Neural crest cell (in vitro differentiated cells): ENCODE measurements at places on chromosomes 4 and X. TPM values are rescaled to one million over a fixed set of nuclear protein-coding genes. Genes with fewer than 3 reads are reported as not detected.

DNA sequence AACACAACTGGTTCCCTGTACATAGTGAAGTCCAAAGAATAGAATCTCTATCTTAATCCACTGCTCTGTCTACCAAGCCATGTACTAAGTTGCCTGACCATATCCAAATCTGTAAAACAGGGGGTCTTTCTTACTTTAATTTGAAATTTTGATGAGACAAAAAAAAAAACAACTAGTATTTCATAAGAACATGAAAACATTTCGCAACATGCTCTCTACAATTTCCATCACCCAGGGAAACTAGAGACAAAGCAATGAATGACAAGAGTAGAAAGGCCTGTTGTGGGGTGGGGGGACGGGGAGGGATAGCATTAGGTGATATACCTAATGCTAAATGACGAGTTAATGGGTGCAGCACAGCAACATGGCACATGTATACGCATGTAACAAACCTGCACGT is 279.9 kb downstream of the PPP3CA start:
- peaks cover 3% of the 10 kb centered on the region for H3K27me3 ChIP-seq
- no peak overlapping the region for H3K4me3 ChIP-seq
- no peaks in the 10 kb centered on the region for H3K36me3 ChIP-seq
- H3K4me1 ChIP-seq, result peaks cover 19% of the 10 kb centered on the region

CCDC149 gene
- total RNA-seq, result 9.2 and 11.9 TPM in 2 replicates

- H3K4me1 ChIP-seq, result peaks cover 8% of the 10 kb centered on the region
- H3K27me3 ChIP-seq, result no peaks in the 10 kb centered on the region
These were observed 6.0 kb upstream of the CISD2 start for GRCh38 chr4:102862747-102863146.

DNA sequence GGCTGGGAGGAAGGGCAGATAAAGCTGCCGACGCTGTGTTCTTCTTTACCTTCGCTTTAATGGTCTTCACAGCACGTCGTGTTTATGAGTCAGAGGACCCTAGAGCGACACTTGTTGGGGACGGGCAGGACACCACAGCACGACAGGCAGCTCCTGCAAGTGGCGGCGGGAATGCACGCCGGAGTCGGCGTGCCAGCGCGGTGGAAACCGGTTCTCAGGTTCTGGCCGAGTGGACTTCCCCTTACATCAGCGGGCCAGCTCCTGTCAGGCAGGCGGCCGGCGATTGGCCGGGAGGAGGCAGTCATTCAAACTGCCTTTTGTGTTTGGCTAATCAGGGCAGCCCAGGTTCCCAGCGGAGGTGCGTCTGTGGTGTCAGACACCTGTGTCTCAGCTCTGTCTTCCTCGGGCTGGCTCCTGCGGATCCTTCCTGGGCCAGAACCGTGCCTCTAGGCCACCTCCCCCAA is 150.9 kb downstream of the SHROOM3 start:
- H3K4me1 ChIP-seq, result peaks cover 66% of the 10 kb centered on the region
- no peaks in the 10 kb centered on the region for H3K27me3 ChIP-seq
- H3K4me3 ChIP-seq, result peak overlapping the region; percentile 82

DNA sequence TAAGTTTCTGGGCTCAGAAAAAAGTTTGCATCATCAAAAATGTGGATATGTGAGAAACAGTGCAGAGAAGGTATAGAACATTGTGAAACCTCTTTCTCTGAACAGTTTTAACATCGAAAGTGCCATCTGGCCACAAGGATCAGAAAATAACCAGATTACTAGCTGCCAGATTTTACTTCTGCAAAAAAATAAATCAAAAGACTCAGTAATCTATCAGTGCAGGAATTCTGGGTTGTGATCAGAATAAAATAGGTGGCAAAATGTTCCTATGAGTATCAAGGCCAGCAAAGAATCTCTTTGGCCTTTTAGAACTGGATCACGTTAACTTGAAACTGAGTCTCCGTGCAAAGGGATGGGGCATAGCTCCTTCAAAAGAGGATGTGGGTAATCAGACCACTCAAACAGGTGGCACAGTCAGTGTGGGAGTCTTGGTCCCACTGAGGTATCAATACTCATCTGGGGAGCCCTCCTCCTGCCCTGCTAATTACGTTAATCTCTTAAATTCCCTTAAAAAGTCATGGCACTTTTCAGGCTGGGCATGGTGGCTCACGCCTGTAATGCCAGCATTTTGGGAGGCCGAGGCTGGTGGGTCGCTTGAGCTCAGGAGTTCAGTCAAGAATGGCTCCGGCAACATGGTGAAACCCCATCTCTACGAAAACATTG is 26.7 kb upstream of the RBM47 start:
- DNase-seq, result no peak
- H3K27ac ChIP-seq, result no peak overlapping the region
- no peaks in the 10 kb centered on the region for H3K27me3 ChIP-seq
- no peaks in the 10 kb centered on the region for H3K36me3 ChIP-seq
- H3K4me3 ChIP-seq, result no peak overlapping the region

HSD17B10 gene
- 135 and 137 TPM in 2 replicates for total RNA-seq

TMEM128 gene
- total RNA-seq, result 26.7 and 28.4 TPM in 2 replicates

RBM47 gene
- 0.37 and 0.48 TPM in 2 replicates for total RNA-seq

GRCh38 chrX:39877905-39878304 is 219.9 kb downstream of the BCOR start:
- H3K36me3 ChIP-seq, result peaks cover 2% of the 10 kb centered on the region
- no peak overlapping the region for H3K4me3 ChIP-seq
- H3K4me1 ChIP-seq, result peaks cover 12% of the 10 kb centered on the region
